Smooth muscle cell of bladder (primary cell): ENCODE measurements at places on chromosomes 12 and 14. TPM values are rescaled to one million over a fixed set of nuclear protein-coding genes. Genes with fewer than 3 reads are reported as not detected.

The A2M gene
- total RNA-seq, result 10.8 and 12.1 TPM in 2 replicates

The AKAP6 gene
- total RNA-seq, result 1.00 and 2.7 TPM in 2 replicates

The GPR84 gene
- total RNA-seq, result 0.09 TPM in 1 of 2 replicates, not detected in the other

The RDH5 gene
- 3.7 and 4.2 TPM in 2 replicates for total RNA-seq

The OTOGL gene
- total RNA-seq, result 0.09 and 0.14 TPM in 2 replicates

The USP44 gene
- total RNA-seq, result 6.0 and 13.8 TPM in 2 replicates

The ZBTB42 gene
- 1.00 and 1.3 TPM in 2 replicates for total RNA-seq

The GALNT9 gene
- total RNA-seq, result 0.14 and 0.28 TPM in 2 replicates

The RSRC2 gene
- 40.1 and 45.7 TPM in 2 replicates for total RNA-seq

The CLEC2D gene
- total RNA-seq, result 1.4 and 1.8 TPM in 2 replicates

The STYK1 gene
- total RNA-seq, result 0.09 and 0.14 TPM in 2 replicates

The PRKAG1 gene
- 77.1 and 87.0 TPM in 2 replicates for total RNA-seq

The POTEM gene
- total RNA-seq, result not detected in 2 replicates

The VRTN gene
- total RNA-seq, result not detected in 2 replicates

The MIPOL1 gene
- 8.0 and 10.4 TPM in 2 replicates for total RNA-seq

The CLEC14A gene
- 1.1 and 3.6 TPM in 2 replicates for total RNA-seq

The DCN gene
- total RNA-seq, result 1,181 and 1,320 TPM in 2 replicates
